Jurkat, Clone E6-1 (cell line): ENCODE measurements at places on chromosomes 1 and 21.

- DNase-seq: no peak
Measured at GRCh38 chr1:248840946-248841345, 2.9 kb downstream of the ZNF672 start.

DNA sequence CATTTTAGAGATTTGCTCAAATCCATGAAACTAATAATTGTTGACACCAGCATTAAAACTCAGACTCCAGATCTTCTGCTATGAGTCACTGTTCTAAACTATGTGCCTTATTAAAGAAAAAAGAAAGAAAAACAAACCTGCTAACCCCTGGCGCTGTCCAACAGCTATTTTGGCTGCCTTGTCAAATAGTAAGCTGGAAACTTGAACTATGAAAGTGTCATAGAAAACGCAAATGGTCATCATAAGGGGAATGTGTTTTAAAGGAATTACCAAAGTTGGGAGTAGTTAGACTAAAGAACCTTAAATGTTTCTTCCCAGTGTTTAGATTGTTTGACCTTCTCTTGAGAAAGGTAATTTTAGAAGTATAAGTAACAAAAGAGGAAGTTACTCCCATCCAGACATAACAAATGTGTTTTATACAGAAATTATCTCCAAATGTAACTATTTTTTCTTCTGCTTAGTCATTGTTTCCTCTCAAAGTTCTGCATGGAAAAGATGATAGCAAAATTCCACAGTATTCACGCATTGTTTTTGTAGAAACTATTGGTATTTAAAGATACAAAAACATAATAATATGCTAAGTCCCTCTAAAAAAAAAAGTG lies 272.4 kb downstream of the TPR start:
- DNase-seq: no peak

DNA sequence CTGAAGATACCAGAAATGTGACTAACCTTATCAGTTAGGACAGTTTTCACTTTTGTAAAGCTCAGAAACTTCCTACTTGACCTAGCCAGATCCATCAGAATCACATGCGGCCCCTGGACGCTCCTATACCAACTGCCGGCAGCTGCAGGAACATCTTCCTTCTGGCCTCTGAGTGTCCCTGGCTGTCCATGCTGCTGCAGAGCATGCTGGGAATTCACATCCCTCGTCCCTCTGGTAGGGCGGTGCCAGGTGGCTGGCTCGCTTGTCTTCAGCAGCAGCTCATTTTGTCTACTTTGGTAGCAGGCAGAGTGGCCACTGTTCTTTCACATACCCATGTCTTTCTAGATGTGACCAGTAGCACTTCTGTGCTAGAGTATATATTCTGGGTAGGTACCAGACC lies 34.4 kb downstream of the HHAT start:
- no peak for DNase-seq

GRCh38 chr1:174519844-174520243 lies 72.1 kb downstream of the GPR52 start:
- no peak for DNase-seq

DNA sequence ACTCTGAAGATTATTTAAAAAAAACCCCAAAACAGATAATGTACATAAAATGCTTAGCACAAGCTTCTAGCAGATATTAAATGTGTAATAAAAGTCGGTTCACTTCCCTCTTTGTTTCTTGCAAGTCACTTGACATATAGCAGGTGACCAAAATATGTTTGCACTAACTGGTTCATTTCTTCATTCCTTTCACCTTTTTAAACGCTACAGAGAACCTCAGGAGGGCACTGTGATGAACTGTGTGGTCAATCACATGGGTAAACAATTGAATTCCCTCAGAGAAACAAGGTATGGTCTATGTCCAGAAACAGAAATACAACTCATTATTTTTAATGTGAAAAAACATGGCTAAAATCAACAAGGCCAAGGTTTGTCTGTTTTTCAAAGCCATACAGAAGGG lies 51.3 kb upstream of the BCL10 start:
- DNase-seq: no peak

DNA sequence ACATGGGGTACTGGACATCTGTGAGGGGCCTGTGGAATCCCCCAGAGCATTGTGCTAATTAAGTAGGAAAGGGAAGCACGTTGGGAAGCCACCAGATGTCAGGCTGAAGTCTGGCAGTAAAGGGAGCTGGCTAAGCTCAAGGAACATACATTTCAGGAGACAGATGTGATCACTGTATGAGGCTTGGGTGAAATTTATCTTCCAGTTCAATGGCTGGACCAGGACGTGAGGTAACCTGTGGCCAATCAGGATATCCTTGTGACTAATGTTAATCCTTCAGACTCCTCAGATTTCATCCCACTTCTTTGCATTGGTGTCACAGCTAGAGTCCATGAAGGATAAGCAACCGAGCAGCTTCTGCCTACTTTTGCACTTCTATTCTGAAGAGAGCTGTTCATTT lies 110.2 kb upstream of the APP start:
- no peak for DNase-seq

GRCh38 chr1:18946550-18947381 lies 9.7 kb downstream of the IFFO2 start:
- no peak for DNase-seq

DNA sequence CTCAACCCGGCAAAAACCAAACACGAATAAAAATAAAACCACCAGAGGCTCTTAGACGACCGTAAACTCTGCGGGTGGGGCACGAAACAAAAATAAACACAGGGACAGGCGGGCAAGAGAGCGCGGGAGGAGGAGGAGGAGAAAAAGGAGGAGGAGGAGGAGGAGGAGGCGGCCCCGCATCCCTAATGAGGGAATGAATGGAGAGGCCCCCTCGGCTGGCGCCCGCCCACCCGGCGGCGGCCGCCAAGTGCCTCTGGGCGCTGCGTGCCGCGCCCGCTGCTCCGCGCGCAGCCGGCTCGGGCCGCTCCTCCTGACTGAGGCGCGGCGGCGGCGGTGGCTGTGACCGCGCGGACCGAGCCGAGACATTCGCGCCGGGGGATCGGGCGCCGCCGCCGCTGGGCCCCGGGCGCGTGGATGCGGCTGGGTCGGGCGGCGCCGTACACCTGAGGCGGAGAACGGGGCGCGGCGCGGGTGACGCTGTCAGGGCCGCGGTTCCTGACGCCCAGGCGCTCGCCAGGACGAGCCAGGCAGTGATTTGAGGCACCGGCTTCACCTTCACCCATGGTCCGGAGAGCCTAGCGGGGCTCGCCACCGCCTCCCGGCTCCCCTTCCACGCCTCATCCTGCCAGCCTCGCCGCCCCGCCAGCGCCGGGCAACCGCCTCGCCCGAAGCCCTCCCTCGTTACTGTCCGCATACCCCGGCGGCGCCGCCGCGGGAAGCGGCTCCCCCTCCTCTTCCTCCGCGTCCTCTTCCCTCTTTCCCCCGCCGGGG lies at the start of gene MARK1:
Gene MARK1 (plus strand): TSS at position 229 of the 771 bp plus-strand sequence. CDS start 687 bp downstream, outside the sequence.
- DNase-seq: no peak

- DNase-seq: no peak
Measured at GRCh38 chr1:63498106-63498505, 24.9 kb downstream of the ITGB3BP start.

- DNase-seq: peak; percentile 21
Measured at GRCh38 chr1:225554216-225554812, 98.6 kb downstream of the ENAH start.

DNA sequence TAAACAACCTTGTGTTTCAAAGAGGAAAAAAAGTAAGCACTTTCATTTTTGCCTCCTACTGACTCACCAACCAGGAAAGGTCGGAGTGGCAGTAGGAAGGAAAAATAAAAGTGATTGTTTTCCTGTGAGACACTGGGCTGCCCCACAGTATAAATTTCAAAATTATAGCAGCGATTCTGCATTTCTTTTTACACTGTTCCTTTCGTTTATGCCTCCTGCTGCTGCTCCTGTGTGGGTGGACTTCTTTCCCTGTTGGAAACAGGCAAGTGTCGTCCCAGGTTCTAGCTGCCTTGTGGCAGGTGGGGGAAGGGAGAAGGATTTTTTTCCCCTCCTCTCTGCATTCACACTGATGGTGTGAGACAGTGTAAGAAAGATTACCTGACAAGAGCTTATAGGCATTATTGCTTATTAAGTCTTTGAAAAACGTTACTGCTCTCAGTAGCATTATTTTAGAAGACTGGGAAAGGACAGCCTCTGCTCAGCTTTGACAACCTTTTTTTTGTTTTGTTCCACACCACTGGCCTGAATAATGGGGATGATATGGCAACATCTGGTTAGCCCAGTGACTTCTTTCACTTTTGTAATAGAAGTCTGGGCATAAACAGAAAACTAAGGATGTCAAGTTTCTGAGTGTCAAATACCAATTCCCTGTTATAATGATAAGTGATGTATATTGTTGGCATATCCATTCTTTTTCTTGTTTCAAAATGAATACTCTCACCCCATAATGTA lies 77.9 kb downstream of the NEK7 start:
- no peak for DNase-seq

GRCh38 chr1:3430406-3430805 lies 24.1 kb upstream of the ARHGEF16 start:
- DNase-seq: no peak

- DNase-seq: no peak
Measured at GRCh38 chr1:205976708-205977401, 26.3 kb downstream of the RAB7B start.

DNA sequence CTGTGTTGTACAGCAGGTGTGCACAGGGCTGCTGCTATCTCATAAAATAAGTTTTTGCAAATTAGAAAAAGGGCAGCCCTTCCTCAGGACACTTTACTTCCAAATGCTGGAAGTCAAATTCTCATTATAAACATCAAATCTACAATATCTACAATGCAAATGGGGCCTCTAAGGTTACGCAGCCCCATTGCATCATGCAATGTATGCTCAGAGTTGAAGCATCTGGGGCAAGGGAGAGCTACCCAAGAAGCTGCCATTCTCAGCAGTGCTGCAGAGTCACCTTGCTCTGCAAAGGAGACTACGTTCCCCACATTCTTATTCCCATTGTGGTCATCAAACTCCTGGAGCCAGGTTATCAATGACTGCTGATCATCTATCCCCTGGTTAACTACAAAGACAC lies 208.9 kb upstream of the POGK start:
- no peak for DNase-seq

- no peak for DNase-seq
Measured at GRCh38 chr1:153626904-153627714, at the start of gene S100A13. Gene S100A13, minus strand, starts transcription at chr1:153627505. Its CDS starts 1,033 bp downstream, at chr1:153626472.

DNA sequence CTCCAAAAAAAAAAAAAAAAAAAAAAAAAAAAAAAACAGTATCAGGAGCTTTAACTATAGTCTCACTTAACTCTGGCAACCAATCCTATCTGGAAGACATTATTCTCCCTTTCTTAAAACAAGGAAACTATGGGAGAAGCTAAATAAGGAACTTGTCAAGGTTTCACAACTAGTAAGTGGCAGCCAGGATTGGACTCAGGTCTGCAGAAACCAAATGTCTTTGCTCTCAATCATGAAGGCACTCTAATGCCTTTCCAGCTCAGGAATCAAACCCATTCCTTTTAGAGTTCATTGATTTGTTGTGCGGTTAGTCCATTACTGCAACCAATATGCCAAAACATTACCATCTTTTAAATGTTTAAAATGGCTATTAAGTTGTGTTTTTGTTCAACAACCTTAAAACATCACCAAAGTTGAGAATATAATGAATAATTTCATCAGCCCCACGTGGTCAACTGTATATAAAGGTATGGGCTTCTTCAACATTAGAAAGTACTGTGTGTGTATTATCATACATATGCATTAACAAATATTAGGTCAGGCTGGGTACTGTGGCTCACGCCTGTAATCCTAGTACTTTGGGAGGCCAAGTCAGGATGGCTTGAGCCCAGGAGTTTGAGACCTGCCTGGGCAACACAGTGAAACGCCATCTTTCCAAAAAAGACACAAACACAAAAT lies 1.5 kb downstream of the EPRS1 start:
- DNase-seq: no peak

DNA sequence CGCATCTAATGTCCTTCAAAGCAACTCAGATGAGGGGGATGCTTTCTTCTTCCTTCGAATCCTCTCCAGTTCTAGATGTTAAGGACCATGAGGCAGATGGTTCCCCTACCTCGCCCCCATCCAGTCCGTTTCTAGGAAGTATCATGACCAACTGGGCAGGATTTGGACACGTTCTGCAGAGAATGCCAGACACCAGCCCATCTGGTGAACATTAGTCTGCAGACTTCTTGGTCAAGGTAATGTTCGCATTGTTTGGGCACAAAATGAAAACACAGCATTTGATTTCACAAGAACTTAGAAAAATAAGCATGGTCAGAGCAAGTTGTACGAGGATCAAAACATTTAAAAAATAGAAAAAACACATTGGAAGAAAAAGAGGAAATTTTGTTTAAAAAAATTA lies 25.4 kb upstream of the ADARB1 start:
- no peak for DNase-seq

DNA sequence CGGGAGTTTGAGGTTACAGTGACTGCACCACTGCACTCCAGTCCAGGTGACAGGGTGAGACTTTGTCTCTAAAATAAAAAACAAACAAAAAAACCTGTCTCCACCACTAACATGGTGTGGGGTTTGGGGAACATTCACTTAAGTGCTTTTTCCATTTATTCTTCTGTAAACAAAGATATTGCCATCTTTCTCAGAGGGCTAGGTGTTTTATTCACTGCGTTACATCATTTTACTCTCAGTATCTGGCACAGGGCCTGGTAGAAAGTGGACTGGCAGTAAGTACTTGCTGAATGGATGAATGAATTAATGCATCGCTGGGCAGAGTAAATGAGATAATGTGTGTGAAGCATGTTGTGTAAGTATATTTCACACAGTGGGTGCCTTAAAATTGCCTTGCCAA lies 20.1 kb downstream of the KIAA0040 start:
- DNase-seq: no peak

GRCh38 chr1:212293579-212293978 lies 8.4 kb downstream of the PPP2R5A start:
- no peak for DNase-seq

DNA sequence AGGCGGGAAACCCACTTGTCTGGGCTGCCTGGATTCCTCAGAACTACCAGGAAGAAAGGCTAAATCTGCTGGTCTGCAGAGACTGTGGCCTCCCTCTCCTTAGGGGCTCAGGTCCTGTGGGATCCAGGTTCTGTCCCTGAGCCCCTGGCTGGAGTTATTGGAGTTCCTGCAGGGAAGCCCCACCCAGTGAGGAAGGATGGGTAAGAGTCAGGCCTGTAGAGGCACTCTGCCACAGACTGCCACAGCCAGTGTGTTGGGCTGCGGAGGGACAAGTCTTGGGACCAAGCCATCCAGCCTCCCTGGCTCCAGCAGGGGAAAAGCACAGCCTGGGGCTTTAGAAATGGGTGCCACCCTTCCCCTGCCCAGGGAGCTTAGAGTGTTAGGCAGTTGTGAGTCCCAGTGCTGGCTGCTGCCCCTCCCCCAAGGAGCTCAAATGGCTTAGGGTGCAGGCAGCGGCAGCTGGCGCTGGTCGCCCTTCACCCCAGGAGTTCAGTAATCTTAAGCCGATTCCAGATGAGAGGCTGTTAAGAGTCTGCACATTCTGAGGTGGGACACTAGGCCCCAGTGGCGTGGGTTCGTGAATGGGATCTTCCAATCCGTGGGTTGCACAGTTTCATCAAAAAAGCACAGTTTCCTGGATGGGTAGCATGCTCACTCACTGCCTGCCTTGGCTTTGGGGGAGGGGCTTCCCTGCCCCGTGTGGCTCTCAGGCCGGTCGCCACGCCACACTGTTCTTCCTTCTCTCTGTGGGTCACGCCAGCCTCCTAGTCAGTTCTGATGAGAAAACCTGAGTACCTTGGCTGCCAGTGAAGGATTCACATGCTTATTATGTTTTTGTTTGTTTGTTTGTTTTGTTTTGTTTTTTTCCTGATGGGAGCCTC lies 57.6 kb upstream of the FMO3 start:
- DNase-seq: no peak

GRCh38 chr1:28416509-28417194 lies 47.1 kb downstream of the PHACTR4 start:
- DNase-seq: no peak

- peak; percentile 68 for DNase-seq
Measured at GRCh38 chr21:38355992-38356781, 99.4 kb downstream of the KCNJ15 start.
